ENCODE measurements at places on chromosomes 3 and 15.

GRCh38 chr3:3170998-3171397 is 8.5 kb downstream of the CRBN start:
- DNase-seq, result no peak

GRCh38 chr3:102796804-102797203 is 362.0 kb downstream of the ZPLD1 start:
- DNase-seq, result no peak

DNA sequence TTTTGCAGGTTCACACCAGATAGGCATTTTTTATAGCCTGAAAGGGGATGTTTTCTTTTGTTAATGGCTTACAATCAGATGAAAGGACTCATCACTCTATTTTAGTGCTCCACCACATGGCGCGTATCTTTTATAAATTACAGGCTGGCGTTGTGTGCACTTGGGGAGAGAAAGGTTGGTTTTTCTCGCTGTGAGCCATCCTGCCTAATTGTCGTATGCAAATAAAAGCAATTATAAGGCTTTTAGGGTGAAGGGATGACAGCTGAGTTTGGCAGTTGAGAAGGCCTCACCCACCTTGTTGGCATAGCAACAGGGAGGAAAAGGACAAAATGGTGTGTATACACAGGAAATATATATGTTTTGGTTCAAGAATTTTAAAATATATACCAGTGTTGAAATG is 268.0 kb downstream of the NR2F2 start:
- DNase-seq, result no peak

- DNase-seq, result no peak
Observed at GRCh38 chr15:51022206-51022605, 72.5 kb downstream of the TNFAIP8L3 start.

DNA sequence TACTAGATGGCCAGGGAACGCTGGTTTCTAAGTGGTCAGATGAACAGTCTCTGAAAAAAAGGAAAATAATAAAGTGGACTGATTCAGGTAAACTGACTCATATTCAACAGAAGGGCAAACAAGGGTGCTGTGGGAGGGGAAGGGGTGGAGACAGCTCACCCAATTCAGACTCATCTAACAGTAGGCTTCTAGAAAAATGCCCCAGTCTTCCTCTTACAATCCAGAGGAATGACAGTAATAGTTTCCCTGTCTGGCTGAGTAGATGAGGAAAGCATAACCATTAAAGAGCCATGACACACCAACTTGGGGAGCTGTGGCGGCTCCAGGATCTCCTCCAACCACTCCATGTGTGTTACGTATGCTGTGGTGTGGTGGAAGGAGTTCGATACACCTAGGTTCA is 231.4 kb upstream of the UMPS start:
- no peak for DNase-seq

DNA sequence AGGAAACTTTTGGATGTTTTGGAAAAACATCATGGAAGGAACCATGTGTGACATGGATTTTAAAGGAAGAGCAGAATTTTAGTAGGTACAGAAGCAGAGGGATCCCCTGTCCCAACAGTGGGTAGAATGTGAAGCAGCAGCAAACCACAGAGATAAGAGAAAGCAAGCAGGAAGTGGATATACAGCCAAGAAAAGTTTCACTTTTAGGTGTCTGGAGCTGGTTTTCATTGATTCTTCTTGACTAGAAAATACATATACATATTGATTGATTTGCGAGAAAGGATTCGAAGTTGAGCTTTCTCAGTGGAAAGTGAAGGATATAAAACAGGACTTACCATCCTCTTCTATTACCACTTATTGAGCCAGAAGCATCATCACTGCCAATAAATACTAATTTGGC is 133.5 kb downstream of the KCNMB2 start:
- no peak for DNase-seq

GRCh38 chr3:105801397-105801796 is 67.4 kb downstream of the CBLB start:
- DNase-seq, result no peak
